ENCODE measurements at places on chromosomes 16 and 17. TPM values are rescaled to one million over a fixed set of nuclear protein-coding genes. Genes with fewer than 3 reads are reported as not detected.
A peak's percentile ranks its signal among the peaks of the same experiment; 100 is the strongest.

The ZFHX3 gene
- total RNA-seq = 3.9 TPM

The NPIPA2 gene
- 0.48 TPM for total RNA-seq

The KRT27 gene
- total RNA-seq = not detected

The LRRC36 gene
- total RNA-seq = not detected

The COQ7 gene
- total RNA-seq = 12.8 TPM

The GUCY2D gene
- total RNA-seq = 3.5 TPM

The TAT gene
- total RNA-seq = 0.24 TPM

The DGKE gene
- 3.1 TPM for total RNA-seq

The OVCA2 gene
- 32.3 TPM for total RNA-seq

The PRR35 gene
- total RNA-seq = not detected

The ADAD2 gene
- total RNA-seq = 1.1 TPM

The CCDC144A gene
- 1.4 TPM for total RNA-seq

DNA sequence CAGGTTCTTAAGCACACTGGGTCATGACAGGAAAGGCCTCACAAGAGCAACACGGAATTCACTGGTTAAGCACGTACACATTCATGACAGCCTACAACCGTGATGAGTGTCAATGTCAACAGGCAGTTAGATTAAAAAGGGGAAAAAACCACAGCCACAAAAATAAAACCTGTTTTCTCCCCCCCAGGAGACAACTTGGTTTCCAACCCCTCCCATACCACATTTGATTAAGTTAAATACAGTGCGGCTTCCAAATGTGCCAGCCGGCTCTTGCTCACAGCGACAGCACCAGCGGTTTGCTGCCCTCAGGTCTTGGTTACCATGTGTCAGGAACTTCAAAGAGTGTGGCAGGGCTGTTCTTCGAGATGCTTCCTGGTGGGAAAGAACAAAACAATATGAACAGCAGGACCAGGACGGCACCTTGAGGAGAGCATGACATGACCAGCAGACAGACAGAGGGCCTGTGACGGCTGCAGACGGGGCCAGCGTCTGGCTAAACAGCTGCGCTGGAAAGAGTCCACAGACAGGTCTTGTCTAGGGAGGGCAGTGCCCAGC is 193.6 kb downstream of the PARN start:
- no peak for ATAC-seq

DNA sequence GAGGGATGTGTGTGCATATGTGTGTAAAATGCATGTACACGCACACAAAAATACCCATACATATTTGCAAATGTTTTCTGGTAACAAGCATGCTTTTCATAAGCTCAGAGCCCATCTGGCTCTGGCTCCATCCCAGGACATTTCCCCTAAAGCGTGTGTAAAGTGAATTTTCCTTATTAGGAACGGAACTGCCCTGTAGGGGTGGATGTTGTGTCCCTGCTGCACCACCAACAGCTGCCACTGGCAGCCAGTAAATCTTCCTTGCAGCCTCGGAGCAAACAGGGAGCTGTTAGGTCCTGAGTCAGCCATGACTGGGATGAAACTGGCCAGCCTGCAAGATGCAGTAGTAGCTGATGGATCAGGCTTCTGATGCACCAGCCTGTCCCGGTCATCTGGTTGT is 393.5 kb downstream of the UTP18 start:
- no peak for ATAC-seq

- ATAC-seq = peak; percentile 0
These were observed 1.4 kb downstream of the TRAF4 start for GRCh38 chr17:28744972-28745785.

- ATAC-seq = peak; percentile 56
These were observed 25.3 kb upstream of the KSR1 start for GRCh38 chr17:27430882-27431491.

DNA sequence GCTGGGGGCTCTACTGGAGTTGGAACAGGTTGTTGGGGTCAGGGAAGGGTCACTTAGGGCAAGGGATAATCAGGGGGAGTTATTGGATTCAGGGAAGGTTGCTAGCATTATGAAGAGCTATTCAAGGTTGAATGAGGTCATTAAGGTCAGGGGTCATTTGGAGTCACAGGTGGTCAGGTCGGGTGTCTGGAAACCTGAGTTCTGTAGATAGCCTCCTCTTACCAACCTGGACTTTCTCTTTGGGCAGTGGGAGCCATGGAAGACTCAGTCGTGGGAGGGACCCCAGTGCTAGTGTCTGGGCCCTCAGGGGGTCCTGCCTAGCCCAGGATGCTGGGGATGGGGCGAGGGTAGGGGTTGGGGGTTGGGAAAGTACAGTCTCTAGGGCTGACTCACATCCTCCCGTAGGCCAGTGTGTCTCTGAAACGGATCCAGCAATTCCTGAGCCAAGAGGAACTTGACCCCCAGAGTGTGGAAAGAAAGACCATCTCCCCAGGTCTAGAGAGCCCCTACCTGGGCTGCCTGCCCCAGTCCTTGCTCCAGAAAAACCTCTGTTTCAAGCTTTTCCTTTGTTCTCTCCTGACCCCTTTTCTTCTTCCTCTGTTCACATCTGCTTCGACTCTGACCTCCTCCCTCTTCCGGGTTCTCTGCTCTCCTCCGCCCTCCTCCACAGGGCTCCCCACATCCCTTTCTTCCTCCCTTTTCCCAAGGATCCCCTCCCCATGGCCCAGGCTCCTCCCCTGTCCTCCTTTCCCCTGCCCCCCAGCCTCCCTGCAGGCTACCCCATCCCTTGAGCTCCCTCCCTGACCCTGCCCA is 33.5 kb downstream of the ABCC3 start:
- peak; percentile 6 for ATAC-seq

GRCh38 chr16:80803339-80804055 is 901 bp downstream of the CDYL2 start:
- ATAC-seq = peak; percentile 25

DNA sequence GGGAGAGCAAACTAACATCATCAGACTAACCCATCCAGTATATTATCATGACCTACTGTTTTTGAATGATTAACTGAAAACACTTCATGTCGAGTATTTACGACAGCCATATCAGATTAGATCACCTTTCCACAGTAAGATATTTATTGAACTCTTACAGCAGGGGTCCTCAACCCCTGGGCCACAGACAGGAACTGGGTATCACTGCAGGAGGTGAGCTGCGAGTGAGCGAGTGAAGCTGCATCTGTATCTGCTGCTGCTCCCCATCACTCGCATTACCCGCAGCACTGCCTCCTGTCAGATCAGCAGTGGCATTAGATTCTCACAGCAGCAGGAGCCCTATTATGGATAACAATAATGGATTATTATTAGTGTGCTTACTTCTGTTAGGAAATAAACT is 59.5 kb downstream of the NETO2 start:
- ATAC-seq = no peak

DNA sequence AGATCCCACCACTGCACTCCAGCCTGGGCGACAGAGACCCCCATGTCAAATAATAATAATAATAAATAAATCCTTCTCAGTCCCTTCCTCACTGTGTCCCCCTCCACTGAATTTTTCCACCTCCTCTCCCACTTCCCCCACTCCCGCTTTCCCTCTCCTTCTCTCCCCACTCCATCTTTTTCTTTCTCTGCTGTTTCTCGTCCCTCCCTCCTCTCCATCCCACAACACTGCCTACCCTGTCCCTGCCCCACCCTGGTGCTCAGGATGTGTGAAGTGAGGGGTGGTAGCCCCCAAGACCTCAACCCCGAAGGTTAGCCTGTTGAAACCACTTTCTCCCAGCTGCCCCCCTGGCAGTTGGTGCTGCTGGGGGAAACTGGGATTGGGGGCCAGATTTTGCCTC is 34.4 kb upstream of the STH start:
- ATAC-seq = no peak

DNA sequence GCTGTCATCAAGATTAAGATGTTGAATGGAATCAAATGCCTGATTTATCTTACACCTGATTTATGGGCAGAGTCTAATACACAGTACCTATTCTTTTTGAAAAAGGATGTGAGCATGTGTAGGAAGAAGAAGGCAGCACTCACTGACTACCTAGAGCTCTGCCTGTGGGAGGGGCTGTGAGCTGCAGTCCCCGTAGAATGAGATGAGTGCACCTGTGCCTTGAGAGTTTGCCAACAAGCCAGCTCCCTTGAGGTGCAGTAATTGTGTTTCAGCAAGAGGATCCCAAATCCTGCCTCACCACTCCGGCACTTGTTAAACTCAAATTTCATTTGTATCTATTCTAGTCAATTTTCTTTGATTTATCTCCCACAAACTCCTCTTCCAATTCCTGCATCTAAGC is 46.0 kb downstream of the CDH11 start:
- ATAC-seq = no peak

- ATAC-seq = no peak
These were observed 2.7 kb downstream of the CDH15 start for GRCh38 chr16:89174055-89174827.

- ATAC-seq = no peak
These were observed 911.6 kb upstream of the EEF2KMT start for GRCh38 chr16:6009151-6009550.

- ATAC-seq = no peak
These were observed 19.9 kb downstream of the ZNHIT3 start for GRCh38 chr17:36506249-36506826.

DNA sequence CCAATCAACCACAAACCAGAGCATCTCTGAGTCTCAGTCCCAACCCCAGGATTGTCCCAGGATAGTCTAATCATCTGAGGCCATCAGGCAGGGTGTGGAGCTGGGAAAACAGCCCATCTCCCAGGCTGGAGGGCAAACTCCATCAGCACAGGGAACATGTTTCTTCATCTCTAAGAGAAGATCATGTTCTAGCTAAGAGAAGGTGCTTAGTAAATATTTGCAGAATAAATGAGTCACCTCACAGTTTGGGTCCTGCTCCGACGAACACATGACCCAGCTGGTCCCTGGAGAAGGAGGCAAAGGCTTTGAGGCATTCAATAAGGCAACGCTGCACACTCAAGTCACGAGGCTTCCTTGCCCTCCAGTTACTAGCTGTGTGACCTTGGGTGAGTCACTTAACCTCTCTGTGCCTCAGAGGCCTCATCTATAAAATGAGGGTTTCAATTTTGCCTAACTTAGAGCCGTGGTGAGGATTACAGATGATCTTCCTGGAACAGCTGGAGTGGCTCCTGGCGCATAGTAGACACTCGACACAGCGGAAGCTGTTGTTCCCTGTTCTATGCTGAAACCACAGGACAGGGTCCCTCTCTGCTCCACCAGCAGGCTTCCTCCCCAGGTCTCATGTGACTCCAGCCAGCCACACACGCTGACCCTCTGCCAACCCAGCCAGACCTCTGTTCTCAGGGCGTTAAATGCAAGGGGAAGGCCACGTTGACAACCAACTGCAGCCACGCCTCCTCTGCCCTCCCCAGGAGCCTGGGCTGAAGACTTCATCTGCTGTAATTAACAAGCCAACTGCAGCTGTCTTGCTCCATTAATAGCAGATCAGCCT is 10.3 kb upstream of the RPL38 start:
- peak; percentile 82 for ATAC-seq

DNA sequence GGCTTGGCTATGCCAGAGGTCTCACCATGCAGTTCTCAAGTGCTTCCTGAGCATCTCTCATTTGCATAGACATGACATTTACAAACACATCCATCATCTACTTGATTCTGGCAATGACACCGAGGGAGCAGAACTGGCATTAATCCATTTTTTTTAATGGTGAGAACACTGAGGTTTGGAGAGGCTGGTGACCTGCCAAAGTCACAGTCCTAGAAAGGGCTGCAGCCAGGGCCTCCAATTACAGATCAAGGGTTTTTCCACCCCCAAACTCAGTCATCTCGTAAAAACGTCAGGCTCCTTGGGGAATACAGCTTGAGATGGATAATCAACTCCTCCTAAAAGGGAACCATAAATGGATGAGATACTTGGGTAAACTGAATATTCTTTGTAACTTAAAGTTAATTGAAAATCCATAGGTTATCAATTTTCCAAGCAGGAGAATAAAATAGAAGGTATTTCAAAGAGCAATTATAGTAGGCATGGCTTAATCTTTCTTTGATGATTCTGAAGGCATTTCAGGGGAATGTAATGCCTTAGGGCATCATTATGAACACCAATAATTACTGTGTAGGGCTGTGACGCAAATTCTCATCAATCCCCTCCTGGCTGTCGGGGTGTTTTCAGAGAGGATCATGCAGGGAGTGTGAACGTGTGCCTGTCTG is 9.4 kb upstream of the MEOX1 start:
- ATAC-seq = no peak

DNA sequence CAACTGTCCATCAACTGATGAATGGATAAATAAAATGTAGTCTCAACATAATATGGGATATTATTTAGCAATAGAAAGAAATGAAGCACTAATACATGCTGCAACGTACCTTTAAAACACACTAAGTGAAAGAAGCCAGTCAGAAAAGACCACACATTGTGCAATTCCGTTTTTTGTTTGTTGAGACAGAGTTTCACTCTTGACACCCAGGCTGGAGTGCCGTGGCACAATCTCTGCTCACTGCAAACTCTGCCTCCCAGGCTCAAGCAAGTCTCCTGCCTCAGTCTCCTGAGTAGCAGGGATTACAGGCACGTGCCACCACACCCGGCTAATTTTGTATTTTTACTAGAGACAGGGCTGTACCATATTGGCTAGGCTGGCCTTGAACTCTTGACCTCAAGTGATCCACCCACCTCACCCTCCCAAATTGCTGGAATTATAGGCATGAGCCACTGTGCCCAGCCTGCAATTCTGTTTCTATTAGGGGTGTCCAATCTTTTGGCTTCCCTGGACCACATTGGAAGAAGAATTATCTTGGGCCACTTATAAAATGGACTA is 40.1 kb downstream of the SCNN1B start:
- no peak for ATAC-seq

DNA sequence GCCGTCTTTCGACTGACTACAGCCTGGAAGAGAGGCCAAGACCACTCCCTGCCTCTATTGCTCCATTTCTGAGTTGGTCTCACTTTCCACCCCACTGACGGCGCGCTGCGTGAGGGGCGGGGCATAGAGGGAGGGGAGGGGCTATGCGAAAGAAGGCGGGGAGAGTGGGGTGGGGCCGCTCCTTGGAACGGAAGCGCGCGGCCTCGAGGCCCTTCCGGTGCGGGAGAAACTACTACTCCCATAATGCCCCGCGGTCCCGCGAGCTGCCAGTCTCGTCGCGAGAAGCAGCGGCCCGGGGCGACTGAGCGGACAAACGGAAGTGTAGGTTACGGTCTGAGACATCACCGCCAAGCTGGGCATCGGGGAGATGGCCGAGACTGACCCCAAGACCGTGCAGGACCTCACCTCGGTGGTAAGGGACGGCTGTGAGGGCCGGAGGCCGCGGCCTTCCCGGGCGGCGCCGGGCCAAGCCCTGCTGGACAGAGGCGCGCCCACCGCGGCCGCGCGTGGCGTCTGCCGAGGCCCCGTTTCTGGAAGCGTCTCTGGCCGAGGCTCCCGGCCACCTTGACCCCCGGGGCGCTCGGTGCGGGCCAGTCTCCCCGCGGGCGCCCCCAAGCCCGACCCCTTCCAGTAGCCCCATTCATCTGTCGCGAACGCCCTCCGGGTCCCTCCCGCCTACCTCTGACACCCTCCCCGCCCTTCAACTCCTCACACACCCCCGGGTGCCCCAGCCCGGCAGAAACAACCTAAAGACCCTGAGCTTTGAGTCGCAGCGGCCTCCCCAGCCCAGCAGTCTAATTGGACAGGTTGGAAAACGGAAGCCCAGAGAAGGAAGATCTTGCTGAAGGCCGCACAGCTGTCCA is at the start of gene HSBP1:
HSBP1 (plus strand) TSS at position 269 of the 863 bp plus-strand sequence; CDS start at position 368, 99 bp downstream.
- ATAC-seq = peak; percentile 95

- ATAC-seq = no peak
These were observed 11.3 kb downstream of the RAI1 start for GRCh38 chr17:17692353-17693252.
